ENCODE measurements at places on chromosomes 3 and 15.

DNA sequence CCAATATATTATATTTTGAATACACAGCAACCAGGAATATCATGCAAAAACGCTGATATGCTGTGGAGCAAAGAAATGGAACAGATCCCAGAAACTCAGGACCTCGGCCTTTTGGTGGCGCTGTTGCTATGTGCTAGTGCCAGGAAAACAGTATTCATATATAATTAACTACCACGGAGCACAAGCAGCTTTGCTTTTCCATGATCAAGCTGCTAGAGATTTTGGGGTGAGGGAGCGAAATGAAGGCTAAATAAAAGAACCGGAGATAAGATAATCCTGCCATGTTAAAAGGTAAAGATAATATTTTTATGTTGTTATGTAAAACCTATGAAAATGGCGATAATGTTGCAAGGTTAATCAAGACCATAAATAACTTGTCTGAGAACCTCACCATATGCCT is 157.7 kb upstream of the FAM3D start:
- peak; percentile 76 for DNase-seq

- no peak for DNase-seq
Measured at GRCh38 chr3:32660634-32661033, 24.4 kb upstream of the CNOT10 start.

- DNase-seq: no peak
Measured at GRCh38 chr3:57587905-57588304, 9.2 kb downstream of the ARF4 start.

GRCh38 chr3:42271786-42272185 is 5.8 kb upstream of the CCK start:
- no peak for DNase-seq

DNA sequence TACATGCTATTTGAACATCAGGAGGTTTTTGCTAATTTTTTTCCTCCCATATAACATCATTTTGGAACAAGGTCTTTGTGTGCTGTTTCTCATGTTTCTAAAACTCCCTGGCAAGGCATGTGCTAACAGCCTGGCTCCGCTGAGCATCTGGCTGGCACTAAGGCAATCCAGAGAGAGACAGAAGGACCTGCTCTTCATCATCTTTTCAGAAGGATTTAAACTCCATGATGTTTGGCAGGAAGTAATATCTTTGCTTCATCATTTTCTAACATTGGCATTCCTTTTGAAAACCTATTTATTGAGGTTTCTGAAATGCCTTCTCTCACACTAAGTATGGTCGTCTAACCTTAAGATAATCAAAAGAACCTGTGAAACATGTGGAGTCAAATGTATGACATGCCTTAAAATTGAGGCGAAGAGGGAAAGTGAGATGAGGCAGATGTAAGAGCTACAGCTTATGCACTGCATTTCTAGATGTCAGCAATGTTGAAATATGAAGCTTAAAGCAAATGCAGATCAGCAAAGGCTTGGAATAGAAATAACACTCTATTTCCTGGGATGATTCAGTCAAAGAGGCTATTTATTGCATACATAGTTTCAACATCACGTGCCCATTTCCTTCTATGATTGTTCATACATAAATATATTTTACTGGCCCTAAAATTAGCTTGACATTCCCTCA is 592.0 kb downstream of the ZNF385D start:
- DNase-seq: no peak

DNA sequence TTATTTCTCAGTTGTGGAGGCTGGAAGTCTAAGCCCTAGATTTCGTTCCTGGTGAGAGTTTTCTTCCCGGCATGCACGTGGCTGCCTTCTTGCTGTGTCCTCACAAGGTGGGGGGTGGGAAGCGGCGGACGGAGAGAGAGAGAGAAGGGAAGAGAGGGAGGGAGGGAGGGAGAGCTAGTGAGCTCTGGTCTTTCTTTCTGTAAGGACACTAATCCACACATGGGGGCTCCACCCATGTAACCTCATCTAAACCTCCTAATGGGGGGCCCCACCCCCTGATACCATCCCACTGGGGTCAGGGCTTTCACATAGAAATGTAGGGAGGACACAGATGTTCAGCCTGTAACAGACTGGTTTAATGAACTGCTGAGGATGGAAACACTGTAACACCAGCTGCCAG is 7.3 kb downstream of the FBLN2 start:
- no peak for DNase-seq

DNA sequence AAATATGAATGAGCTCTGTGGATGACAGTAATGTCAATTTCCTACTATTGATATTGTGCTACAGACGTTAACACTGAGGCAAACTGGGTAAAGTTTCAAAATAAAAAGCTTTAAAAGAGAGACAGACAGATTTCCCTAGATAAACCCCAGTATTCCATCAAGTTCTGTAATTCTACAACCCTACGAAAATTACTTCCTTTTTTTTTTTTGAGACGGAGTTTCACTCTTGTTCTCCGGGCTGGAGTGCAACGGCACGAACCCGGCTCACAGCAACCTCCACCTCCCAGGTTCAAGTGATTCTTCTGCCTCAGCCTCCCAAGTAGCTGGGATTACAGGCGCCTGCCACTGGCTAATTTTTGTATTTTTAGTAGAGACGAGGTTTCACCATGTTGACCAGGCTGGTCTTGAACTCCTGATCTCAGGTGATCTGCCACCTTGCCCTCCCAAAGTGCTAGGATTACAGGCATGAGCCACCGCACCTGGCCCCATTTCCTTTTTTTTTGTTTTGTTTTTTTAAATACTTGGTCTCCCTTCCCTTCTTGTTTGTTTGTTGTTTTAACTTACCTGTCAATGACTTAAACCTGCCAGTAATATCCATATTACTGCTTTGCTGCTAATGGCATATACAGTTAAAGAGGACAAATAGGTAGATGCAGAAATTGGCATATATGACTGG is 57.2 kb downstream of the CBLB start:
- DNase-seq: no peak

DNA sequence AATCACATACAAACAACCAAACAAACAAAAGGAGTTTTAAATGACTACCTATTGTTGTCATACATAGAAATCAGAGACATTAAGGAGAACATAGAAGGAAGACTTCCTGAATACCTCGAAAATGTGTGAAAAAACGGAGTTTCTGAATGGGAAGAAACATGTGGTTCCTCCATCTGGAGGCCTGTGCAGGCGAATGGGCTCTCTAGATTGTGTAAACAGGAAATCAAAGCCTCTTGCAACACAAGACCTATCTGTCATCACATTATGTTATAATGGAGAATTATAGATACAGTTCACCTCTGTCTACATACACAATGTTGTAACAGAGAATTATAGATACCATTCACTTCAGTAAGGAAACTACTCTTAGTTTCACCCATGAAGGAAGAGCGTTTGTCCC is 44.1 kb downstream of the RUBCN start:
- DNase-seq: no peak

All from astrocyte of the hippocampus (primary cell).